ENCODE measurements at places on chromosomes 2 and 18.

- no peak for DNase-seq
These were observed 23.9 kb downstream of the PTPRM start for GRCh38 chr18:7590826-7591560.

DNA sequence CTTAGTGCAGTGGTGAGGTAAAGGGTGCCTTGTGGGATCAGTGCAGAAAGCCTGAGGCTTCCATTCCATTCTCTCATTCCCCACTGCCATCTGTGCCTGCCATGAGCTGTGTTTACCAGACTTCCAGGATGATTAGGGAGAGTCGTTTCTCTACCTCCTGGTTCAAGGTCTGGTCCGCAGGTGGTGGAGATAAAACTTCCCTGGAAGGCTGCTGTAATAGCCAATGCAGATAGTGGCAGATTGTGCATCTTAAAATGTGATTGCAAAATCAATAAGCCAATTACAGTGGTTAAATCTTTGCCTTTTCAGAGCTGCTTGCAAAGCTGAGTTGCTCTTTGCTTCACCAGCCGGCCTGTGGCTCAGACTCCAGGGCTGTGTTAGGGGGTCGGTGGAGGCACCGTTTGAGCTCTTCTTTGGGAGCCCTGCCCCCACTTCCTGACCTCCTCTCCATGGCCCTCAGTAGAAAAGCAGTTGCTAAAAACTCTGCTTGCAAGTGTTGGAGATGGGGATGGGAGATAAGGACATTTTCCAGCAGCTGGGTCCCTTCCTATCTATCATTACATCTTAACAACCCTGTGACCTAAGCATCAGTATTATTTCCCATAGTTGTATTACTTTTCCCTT lies 95.2 kb upstream of the HS6ST1 start:
- peak; percentile 4 for DNase-seq

DNA sequence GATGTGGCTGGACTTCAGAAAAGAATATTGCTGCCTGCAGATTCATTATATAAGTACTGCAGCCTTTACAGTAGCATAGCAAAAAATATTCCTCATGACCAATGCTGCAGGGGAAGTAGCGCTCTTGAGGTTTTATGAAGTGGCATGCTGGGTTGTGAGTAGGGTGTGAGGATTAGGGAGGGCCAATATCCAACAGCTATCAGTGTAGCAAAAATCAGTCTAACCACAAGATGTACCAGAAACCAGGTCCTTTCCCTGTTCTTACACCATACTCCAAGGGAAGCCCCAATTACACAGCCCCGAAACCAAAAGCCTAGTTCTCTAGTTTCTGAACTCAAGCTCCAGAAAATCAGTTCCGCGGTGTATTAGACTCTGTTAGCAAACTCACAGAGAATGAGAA lies 1082.2 kb upstream of the DDX18 start:
- DNase-seq: no peak

GRCh38 chr2:230158468-230158867 lies 61.3 kb downstream of the SP110 start:
- no peak for DNase-seq

DNA sequence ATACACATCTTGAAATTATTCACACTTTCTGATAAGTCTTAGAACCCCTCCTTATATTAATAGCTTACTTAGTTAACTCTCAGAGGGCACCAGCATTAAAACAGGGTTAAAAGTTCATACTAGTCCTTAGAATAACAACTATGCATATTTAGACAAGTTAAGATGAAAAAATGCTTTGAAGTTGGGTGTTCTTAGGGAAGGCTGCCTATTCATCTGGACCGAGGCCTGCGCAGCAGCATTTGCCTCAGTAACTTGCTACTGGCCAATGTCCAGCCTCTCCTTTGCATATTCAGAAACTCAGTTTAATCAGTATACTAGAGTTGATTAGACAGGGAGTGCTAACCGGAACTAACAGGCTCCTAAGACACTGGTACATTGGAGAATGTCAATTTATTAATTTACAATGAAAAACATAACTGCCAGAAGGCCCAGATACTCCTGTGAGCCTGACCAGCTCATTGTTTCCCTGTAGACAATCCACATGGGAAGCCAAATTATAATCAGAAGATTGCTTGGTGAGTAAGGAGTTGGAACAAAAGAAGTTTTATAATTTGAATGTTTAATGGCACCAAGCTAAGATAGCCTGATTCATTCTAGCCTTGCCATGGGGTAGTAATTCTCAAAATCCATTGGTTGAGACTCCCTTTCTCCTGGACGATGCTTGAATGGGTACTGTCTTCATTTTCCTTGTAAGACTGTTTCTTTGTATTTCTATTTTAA lies 48.9 kb downstream of the DYNC1I2 start:
- DNase-seq: no peak

GRCh38 chr2:18650221-18650620 lies 60.9 kb upstream of the NT5C1B start:
- DNase-seq: no peak

DNA sequence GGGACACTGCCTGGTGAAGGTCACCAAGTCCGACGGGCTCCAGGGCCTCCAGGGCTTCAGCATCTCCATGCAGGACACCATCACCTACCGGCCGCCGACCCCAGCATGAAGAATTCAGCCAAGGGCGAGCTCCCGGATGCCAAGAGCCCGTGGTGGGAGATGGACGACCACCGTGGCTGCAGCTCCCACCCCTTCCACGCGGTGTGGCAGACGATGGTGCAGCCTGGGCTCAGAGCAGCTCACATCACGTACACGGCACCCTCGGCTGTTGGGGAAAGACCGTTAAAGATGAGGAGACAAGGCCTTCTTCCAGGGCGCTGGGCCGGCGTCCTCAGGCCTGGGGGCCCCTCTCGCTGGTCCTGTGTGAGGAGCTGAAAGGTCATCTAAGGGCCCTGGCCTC lies 31.2 kb upstream of the ADNP2 start:
- DNase-seq: no peak
